ENCODE measurements at places on chromosomes 12 and 14.
A peak's percentile ranks its signal among the peaks of the same experiment; 100 is the strongest.

DNA sequence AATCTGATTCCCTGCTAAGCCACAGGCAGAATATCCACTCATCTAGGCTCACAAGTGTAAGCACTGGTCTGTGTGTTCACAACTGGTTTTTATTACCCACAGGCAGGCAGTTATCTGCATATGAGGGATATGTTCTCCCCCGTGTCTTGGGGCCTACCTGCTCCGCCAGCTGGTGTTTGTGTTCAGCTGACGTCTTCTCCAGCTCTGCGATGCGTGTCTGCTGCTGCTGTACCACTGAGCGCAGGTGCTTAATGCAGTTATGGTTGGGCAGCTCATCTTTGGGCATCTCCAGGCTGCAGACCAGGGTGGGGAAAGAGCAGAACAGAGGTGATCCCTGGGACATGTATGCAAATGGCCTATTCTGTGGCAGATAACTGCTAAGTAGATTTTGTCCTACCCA is 13.7 kb downstream of the RNF41 start:
- DNase-seq = no peak

- no peak for DNase-seq
Measured at GRCh38 chr12:44835641-44836379, 40.3 kb downstream of the NELL2 start.

- DNase-seq = no peak
Measured at GRCh38 chr12:103785243-103786031, 55.6 kb downstream of the NT5DC3 start.

GRCh38 chr14:22149058-22149457 is 440.0 kb downstream of the DAD1 start:
- DNase-seq = no peak

GRCh38 chr12:124385219-124385969 is 90.5 kb downstream of the RFLNA start:
- DNase-seq = no peak

DNA sequence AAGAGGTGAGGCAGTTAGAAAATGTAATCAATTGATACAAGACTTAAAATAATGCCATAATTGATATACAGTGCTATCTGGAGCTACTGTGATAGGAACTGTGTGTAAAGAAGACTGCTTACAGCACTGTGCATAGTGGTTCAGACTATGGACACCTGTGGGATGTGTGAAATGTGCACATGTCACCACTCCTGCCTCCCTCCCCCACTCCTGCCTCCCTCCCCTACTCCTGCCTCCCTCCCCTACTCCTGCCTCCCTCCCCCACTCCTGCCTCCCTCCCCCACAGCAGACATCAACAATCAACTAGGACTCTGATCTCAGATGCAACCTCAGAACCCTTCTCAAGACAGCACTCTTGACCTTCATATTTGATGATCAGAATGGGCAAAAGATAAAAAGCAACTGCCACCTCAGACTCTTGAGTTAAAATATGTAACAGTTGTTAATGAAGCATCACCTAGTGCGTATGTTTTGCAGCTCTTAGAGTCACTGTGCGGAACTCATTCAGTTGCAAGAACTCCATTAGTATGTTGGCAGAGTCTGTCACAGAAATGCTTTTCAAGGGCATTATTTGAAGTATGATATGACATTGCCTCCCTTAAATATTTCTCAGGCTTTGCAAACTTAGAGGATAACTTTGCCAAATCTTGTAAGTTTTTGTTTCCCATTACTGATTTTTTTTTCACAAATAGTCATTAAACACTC is 255.2 kb upstream of the DDHD1 start:
- no peak for DNase-seq

DNA sequence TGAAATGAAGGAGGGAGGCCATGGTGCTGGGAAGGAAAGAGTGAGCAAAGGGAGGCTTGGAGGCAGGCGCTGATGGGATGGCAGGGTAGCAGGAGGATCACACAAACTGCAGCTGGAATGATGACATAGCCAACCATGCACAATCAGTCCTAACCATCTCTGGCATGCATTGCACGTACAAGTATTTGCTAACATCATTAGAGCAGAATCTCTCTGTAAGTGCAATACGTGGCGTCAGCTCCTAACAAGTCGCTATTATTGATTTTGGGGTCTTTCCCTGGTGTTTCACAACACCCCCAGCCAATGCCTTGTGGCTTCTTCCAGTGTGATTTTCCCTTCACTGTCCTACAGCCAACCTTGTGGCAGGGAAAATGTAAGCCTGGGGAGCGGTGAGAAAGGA is 18.5 kb downstream of the BDKRB1 start:
- DNase-seq = no peak

GRCh38 chr12:3961591-3961990 is 88.4 kb upstream of the PARP11 start:
- DNase-seq = no peak

- no peak for DNase-seq
Measured at GRCh38 chr12:130347588-130347987, 9.9 kb downstream of the PIWIL1 start.

- DNase-seq = peak; percentile 90
Measured at GRCh38 chr14:50082784-50083466, 33.4 kb downstream of the VCPKMT start.

DNA sequence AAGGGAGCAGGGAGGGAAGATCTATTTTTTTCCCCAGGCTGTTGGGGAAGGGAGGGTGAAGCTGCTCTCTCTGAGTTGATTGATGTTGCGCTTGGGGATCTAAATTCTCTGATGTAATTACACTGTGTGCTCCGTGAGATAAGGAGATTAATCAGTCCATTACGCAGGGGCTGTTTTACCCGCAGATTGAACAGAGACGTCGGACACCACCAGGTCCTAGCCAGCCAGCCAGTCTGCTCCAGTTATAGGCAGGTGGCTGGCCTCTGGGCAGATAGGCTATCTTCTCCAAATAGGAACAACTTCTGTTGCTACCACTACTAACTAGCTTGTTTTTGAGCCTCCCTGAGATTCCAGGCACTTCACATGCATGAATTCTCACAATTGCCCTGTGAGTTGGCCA is 91.1 kb downstream of the SRRM4 start:
- no peak for DNase-seq

- DNase-seq = no peak
Measured at GRCh38 chr12:52280796-52281560, 6.5 kb downstream of the KRT86 start.

DNA sequence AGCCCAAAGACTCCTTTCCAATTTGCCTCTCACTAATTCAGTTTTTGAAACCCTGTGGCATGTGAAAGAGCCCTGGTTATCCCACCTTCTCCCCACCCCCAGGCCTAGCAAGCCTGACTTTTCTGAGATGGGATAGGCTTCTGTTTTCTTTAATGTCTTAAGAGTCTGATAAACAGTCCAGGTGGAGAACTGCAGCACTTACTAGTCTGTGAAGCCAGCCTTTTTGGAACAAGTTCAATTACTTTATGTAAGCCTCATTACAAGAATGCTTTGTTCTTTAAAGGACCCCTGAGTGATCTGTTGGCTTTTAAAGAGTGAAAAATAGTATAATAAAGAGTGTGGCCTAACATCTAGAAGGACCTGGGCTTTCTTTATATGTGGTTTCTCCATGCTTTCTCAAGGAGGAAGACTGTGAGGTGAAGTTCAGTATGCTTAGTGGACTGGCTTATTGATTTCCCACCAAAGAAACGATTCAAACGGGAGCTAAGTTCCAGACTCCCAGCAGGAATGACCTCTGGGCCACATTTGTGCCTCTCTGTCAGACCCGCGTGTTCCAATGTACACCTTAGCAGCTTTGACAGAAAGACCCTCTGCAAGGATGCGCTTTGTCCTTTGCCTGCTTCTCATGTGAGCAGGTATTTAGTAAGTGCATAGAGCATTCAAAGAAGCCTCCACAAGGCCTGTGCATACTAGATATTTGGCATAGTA is 129.5 kb downstream of the DAAM1 start:
- no peak for DNase-seq

GRCh38 chr12:62466594-62467491 is at the start of gene MON2:
MON2 (plus strand) TSS chr12:62466826; CDS start chr12:62467208, 382 bp downstream.
- DNase-seq = peak; percentile 56

- DNase-seq = no peak
Measured at GRCh38 chr14:49755378-49755777, 12.6 kb upstream of the KLHDC2 start.

DNA sequence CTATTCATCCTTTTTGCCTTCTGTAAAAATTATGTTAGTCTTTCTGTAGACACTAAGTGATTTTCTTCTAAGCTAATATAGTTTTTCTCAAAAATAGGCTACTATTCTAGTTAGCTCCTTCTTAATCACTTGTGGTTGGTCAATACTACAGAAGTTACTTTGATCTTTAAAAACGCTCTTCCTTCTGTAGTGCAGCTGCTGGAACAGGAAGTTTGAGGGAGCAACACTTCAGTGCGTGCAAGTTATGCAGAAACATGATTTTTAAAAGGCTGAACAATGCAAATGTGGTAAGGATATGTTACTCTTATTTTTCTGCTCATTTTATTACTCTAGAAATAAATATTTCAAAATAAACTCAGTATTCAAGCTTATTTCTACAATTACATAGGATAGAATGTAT is 11.1 kb upstream of the RERGL start:
- DNase-seq = no peak

DNA sequence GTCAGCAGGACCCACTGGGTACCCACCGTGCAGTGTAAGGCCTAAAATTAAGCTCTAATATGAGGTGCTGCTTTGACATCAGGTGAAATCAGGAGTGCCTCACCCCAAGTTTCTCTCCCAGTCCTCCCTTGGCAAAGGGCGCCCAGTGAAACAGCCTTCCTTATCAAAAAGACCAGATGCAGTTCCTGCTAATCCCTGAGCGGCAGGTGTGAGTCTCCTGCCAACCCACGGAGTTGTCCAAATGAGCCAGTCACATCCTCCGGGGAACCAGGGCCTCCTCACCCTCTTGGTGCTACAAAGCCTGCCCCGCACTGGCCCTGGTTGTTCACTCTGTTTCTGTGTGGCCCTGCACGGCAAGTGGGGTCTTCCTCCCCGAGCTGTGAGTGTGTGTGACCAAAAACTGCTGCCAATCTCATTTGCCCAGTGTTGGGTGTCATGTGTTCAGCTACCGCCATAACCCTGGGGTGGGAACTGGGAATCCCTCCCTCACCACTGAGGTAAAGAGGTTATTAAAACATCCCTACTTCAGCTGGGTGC is 20.2 kb upstream of the P2RX4 start:
- DNase-seq = no peak

GRCh38 chr12:70043490-70044138 is 199.6 kb upstream of the CNOT2 start:
- DNase-seq = no peak

GRCh38 chr14:92609955-92610354 is 96.4 kb downstream of the RIN3 start:
- no peak for DNase-seq

GRCh38 chr12:33223956-33224355 is 215.7 kb downstream of the SYT10 start:
- no peak for DNase-seq

DNA sequence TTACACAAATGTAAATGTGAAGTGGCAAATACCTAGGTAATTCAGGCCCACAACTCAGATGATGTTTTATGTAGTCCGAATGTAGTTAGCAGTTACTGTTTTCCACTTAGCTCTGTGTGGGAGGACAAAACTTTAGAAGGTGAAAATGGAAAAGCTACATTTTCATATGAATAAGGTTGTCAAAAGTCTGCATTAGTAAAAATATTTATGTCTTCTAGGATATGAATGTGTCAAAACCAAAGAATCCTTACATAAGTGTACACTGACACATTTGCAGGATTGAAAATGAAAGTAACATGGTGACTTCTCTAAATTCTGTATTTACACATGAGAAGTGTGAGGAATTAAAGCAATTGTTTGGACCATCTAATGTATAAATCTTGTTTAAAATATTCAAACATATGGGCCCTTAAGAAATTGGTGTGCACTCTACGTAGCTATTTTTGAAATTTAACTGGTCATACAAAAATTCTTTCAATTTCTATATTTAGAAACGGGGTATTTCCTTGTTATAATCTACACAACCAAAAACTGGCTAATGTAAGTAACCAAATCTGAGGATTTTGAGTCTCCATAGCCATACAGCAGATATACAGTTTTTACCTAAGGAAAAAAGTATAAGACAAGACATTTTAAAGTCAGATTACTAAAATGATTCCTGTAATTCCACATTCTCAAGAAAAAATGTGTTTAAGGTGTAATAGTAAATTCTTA is 5.4 kb downstream of the CDKN1B start:
- DNase-seq = no peak

DNA sequence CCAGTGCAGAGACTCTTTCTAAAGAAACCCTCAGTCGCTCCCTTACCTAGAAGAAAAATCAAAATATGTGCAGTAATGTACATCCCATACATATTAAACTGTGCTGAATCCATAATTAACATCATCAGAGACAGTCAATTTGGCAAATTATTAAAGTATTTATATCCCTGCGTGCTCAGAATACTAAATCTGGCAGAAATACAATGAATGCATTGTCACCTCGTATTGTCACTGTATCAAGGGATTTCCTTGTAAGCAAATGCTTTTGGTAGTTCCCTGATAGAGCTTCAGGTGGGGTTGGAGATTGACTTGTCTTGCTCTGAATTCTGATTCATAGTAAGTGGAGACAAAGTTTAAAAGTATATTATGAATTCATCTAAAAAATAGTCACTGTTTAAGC is 319.1 kb downstream of the PPFIA2 start:
- no peak for DNase-seq

GRCh38 chr14:38442208-38442607 is 186.3 kb upstream of the CLEC14A start:
- no peak for DNase-seq

DNA sequence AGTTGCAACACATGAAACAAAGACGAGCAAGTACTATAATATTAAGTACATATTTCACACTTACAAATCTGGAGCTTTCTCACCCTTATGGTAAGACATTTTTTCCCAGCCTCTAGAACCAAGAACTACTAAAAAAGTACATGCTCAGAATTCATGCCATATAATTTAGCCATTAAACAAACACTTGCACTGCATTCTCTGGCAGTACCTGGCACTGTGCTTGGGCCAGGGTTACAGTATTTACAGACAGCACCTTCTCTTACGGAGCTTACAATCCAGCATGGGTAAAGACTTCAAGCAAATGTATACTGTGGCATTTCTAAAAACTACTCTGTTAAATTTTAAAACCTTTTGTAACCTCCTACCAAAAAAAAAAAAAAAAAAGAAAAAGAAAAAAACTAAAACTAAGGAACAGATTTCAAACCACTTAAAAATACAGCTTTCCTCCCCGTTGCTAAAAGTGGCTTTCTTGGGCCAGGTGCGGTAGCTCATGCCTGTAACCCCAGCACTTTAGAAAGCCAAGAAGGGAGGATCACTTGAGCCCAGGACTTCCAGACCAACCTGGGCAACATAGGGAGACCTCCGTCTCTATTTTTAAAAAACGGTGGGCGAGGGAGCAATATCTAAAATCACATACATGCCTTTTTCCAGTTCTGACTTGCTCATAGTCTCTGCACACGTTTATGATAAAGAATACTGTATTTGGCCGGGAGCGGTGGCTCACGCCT is 956 bp downstream of the GNPTAB start:
- no peak for DNase-seq

- DNase-seq = no peak
Measured at GRCh38 chr12:69095765-69096477, 143.4 kb upstream of the CPSF6 start.

All from GM12864 (cell line).